A549 treated with RU486 at 1 μM for 4 hours (cell line): ENCODE measurements at places on chromosomes 13 and 19. TPM values are rescaled to one million over a fixed set of nuclear protein-coding genes. Genes with fewer than 3 reads are reported as not detected.

ZNF486 gene
- not detected in 5 replicates for total RNA-seq

ZNF575 gene
- total RNA-seq, result 0.97 to 2.5 TPM (median 2.2 TPM) in 5 replicates

ACP7 gene
- total RNA-seq, result 0.14 to 0.24 TPM (median 0.17 TPM) in 4 of 5 replicates, not detected in the other

ZNF816 gene
- total RNA-seq, result 0.17 to 0.20 TPM in 2 of 5 replicates, not detected in the others

KBTBD7 gene
- 1.3 to 2.8 TPM (median 2.5 TPM) in 5 replicates for total RNA-seq

CEACAM7 gene
- 0.24 TPM in 1 of 5 replicates, not detected in the others for total RNA-seq

EXOSC5 gene
- total RNA-seq, result 79.6 to 101 TPM (median 99.0 TPM) in 5 replicates

ARHGAP35 gene
- 21.4 to 28.9 TPM (median 27.9 TPM) in 5 replicates for total RNA-seq

NPHS1 gene
- 0.13 to 0.65 TPM (median 0.36 TPM) in 5 replicates for total RNA-seq

CRTC1 gene
- total RNA-seq, result 3.2 to 5.4 TPM (median 4.1 TPM) in 5 replicates
